ENCODE measurements at places on chromosomes 1 and 21.

DNA sequence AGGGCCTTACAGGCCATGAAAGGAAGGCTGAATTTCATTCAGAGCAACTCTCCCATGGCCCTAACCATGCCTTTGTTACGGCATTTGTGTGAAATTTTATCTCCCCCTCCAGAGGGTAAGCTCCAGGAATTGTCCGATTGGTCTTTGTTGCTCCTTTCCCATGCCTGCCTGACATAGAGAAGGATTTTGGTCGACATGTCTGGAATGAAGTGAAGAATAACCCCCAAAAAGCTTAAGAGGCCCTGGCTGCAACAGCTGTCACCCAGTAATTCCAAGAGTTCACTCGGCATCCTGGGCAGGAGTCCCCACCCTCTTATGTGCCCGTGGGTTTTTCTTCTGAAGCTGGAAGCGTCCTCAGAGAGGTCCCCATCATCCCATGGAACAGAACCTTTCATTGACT lies 20.6 kb downstream of the CDA start:
- no peak for DNase-seq

GRCh38 chr1:67368046-67368514 lies 60.4 kb downstream of the IL12RB2 start:
- DNase-seq: no peak

DNA sequence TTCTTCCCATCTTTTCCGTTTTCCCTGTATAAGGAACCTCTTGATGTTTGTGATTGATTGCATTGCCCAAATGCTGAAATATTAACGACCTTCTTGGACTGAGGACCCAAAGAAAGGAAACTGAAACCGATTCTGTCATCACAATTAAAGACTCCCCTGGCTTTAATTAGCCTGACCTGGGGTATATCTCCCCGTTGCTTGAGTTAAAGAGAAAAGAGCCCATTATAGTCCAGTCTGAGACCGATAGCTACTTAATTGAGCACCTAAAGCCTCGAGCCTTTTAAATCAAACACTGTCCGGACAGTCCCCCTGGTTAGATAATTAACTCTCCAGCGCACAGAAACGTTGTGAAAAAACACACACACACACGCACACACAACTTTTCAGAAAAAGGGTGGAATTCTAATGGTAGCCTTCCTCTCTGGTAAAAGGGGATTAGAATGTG lies 8.0 kb downstream of the LMO4 start:
- no peak for DNase-seq

- DNase-seq: no peak
Observed at GRCh38 chr1:94098585-94099111, 22.3 kb downstream of the ABCA4 start.

DNA sequence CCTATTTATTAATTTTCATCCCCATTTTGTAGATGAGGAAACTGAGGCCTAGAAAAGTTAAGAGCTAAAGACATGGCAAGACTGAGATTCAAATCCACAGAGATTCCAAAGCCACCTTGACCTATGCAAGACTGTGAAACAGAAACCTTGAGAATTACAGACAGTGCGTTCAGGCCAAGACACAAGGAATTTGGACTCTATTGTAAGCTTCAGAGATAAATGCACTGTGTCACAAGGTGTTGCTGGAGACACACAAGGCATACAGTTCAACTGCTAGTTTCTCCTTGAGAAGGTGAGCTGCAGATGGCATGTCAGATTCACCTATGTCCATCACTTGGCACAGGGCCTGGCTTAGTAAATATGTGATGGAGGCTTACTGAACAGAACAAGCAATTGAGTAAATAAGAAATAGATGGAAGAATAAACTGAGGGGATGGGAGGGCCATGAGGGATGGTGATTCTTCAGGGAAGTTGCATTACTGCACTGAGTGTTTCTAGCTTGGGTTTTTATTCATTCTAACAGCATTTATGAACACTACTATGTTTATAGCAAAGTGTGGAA lies 215.0 kb downstream of the DAB1 start:
- DNase-seq: no peak

GRCh38 chr1:41382480-41383090 lies 21.4 kb downstream of the FOXO6 start:
- DNase-seq: no peak

DNA sequence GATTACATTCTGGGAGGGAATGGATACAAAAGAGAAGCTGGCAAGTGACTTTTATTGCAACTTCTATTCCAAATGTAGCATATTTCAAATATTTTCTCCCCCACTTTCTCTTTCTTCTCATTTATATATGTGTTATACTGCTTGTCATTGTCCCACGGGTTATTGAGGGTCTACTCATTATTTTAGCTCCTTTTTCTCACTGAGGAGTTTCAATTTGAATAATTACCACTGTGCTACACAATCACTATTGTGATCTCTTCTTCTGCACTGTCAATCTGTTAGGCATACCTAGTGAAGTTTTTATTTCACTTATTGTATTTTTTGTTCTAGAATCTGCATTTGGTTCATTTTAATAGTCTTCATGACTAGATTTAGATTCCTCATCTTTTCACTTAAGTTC lies 339.7 kb downstream of the PTPRC start:
- no peak for DNase-seq

- peak; percentile 59 for DNase-seq
Observed at GRCh38 chr1:27111626-27112573, 43.0 kb downstream of the SLC9A1 start.

GRCh38 chr1:69649383-69649990 lies 81.8 kb downstream of the LRRC7 start:
- no peak for DNase-seq

- DNase-seq: no peak
Observed at GRCh38 chr1:59126366-59126765, 170.5 kb upstream of the FGGY start.

DNA sequence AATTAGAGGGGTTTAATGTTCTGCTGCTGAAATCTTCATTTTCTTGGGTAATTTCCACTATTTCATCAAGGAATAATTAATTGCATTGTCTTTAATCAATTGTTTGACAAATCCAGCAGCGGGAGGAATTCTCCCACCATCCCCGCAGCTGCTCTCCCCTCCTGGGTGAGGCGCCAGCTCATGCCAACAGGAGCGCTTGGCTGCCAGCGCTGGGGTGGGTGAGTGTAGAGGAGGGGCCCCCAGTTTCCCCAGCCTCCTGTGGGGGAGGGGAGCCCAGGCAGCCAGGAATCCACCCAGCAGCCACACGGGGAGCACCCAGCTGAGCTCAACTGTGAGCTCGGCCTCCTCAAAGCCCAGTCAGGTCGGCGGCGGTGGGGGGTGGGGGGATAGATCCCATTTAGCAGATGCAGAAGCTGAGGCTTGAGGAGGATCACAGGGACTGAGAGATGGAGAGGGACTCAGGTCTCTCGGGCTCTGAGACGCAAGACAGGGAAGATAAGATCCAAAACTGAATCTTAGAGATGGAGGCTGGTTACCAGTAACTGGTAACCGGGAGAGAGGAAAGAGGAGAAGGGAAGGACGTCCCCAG lies 46.5 kb downstream of the FOXO6 start:
- DNase-seq: no peak

- DNase-seq: no peak
Observed at GRCh38 chr1:42691157-42691498, 8.9 kb downstream of the YBX1 start.

- DNase-seq: no peak
Observed at GRCh38 chr1:113302636-113303035, 87.7 kb upstream of the MAGI3 start.

GRCh38 chr1:162070825-162071224 lies 1.3 kb downstream of the NOS1AP start:
- DNase-seq: no peak

DNA sequence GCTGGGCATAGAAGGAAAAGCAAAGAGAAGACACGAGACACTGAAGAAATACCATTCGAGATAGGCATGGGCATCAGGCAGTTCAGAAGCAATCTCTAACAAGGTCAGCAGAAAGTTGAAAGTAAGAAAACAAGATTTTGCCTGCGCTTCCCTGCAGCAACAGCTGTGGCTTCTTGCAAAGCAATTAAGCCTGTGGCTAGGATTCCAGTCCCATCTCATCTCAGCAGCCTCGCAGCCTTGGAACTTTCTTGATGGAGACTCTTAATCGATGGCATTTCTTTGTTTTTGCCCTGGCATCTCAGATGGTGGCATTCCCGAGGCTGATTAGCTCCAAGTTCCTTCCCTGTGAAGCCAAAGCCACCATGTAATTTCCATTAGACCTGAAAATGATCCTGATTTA lies 64.6 kb upstream of the SPAG17 start:
- no peak for DNase-seq

DNA sequence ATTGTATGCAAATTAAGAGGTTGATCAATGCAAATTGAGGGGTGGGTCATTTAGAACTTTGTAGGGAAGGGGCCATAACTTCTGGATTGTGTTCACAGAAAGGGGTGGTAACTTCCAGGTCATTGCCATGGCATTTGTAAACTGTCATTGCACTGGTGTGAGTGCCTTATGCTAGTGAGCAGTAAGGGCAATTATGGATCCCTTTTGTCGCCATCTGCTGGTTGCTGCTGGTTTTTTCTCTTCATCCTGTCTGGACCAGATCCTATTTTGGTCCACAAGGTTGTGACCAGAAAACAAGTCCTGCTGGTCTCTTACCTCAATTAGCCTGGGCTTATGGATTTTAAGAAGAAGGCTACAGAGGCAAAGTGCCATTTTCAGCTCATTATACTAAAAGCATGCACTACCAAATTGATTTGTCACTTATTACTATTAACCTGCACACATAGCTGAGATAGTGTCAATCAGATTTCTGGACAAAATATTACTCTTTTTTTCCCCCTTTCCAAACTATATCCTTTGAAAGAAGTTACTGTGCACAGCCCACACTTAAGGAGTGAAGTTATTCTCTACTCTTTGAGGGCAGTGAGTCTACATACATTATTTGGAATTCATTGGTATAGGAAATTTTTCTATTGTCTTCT lies 196.2 kb downstream of the ZC3H11B start:
- peak; percentile 39 for DNase-seq

DNA sequence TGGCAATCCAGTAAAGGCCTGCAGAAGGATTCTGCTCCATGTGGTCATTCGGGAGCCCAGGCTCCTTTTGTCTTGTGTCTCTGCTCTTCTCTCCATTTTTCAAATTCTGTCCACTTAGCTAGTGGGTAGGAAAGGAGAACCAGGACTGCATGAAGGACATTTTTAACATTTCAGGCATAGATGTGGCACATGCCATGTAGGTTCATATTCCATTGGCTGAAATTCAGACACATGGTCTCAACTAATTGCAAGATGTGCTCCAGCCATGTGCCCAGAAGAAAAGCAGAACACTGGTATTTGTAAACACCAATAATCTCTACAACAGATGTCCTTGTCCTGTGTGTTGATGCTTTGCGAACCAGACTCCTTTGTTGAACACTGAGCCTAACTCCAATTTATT lies 85.2 kb upstream of the WLS start:
- DNase-seq: no peak

DNA sequence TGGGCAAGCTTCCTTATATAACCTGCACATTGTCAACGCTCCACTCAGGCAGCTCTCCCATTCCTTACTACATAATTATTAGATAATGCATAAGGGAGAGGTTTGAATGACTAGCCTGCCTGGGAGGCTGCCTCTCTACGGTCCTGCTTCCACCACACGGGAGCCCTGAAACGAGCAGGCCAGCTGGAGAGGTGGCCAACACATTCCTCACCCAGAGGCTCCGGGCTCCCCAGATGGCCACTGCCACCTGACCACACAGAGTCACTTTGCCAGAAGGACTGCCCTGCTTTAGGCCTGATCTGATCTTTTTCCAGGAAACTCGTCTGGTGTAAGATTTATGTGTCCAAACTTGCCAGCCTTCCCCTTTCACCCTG lies 27.9 kb downstream of the HIVEP3 start:
- DNase-seq: no peak

GRCh38 chr1:244836584-244836983 lies 1.1 kb downstream of the COX20 start:
- DNase-seq: no peak

DNA sequence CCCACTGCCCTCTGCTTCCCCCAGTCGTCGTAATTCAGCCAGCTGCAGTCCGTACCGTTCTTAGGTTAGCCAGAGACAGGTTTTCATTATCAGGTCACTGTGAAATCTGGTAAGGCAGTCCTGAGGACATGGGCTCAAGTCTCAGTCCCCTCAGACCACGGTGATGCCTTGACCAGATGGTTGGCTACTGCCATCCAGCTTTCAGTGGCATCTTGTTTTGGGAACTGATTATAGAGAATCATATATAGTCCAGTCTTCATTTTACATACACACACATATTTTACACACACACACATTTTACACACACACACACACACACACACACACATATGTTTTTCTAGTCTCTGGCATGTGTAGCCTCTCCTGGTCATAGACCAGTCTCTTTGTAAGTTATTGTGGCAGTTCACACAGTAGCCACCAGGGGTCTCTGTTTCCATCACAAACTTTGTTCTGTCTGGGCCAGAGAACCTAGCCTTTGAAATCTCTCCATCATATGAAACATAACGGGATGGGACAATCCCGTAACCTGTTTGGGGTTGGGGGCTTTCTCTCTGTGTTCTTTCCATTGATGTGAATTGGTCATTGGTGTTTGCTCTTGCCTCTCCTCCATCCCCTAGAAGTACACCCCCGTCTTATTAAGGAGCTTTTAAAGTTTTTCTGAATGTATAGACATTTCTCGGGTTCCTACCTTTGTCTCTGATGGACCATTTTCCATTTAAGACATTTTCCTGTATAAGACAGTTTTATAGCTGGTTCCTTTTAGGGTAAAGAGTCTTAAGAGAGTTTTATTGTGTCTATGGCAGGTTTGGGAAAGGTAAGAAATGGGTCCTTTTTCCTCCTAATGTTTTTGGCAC lies 8.4 kb upstream of the IKBKE start:
- DNase-seq: peak; percentile 77

Measured in activated CD8-positive, alpha-beta memory T cell treated with anti-CD3 and anti-CD28 coated beads, Interleukin-2, amount 50 U/mL, for 4 hours (primary cell).